Inflammatory macrophage (primary cell): ENCODE measurements at places on chromosomes 13 and 19.
A peak's percentile ranks its signal among the peaks of the same experiment; 100 is the strongest.

GRCh38 chr19:1944088-1944915 is 3.3 kb downstream of the CSNK1G2 start:
- DNase-seq = peak; percentile 72

- no peak for DNase-seq
These were observed 304.7 kb downstream of the POU4F1 start for GRCh38 chr13:78298657-78299056.

DNA sequence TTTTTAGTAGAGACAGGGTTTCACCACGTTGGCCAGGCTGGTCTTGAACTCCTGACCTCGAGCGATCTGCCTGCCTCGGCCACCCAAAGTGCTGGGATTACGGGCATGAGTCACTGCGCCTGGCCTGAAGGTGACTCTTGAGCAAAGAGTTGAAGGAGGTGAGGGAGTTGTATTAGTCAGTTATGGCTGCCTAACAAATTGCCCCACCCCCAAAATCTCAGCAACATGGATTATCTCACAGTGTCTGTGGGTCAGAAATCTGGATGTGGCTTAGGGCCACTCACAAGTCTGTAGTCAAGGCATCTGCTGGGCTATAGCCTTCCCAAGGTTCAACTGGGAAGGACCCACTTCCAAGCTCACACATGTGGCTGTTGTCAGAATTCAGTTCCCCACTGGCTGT is 52.8 kb upstream of the ADGRE5 start:
- no peak for DNase-seq

- no peak for DNase-seq
These were observed 24.3 kb downstream of the ANKRD10 start for GRCh38 chr13:110890279-110891165.

DNA sequence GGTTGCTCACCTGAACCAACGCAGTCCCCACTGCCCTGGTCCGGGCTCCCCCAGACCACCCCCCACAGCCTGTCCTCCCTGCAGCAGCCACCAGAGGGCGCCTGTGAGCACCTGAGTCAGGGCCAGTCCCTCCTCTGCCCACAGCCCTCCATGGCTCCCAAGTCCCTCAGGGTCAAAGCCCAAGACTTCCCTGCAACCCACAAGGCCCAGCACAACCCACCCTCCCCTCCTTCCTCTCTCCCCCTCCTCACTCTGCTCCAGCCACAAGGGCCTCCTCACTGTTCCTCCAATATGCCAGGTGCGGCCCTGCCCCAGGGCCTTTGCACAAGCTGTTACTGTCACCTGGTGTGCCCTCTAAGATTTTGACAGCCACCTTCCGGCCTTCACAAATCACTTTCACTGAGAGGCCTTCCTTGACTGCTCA is 10.9 kb downstream of the GNA15 start:
- peak; percentile 38 for DNase-seq
